ENCODE measurements at places on chromosomes 2 and 18.

DNA sequence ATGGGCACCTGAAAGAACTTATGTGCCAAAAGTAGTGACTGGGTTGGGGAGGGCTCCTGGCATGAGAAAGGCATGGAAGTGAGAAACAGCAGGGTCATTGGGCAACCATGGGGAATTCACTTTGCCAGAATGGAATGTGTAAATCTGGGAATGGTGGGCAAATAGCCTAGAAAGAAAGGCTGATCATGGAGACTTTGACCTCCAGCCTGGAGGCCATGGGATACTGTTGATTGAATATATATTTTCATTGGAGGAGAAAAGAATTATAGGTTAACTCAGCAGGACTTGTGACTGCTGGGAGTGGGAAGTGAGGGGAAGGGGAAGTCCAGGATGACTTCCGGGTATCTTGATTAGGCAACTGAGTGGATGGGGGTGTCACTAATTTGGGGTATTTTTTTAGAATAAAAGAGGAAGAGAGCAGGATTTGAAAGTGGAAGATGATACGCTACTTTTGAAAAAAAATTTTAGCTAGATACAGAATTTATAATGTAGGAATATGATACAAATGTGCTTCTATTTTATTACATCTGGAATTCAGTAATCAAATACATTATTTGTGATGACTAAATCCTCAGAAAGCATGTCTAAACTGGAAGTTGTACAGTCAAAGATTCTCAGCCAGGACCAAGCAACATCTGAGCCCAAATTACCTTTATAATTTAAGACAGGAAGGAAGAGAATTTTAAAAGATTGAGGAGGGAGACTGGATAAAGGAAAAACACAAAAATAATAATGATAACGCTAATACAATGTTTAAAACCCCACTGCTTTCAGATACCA, 116.2 kb downstream of the GATA6 start:
- DNase-seq = no peak

GRCh38 chr2:203551778-203552177, 16.7 kb upstream of the RAPH1 start:
- no peak for DNase-seq

- no peak for DNase-seq
Observed at GRCh38 chr2:55047677-55048299, 2.5 kb downstream of the RTN4 start.

DNA sequence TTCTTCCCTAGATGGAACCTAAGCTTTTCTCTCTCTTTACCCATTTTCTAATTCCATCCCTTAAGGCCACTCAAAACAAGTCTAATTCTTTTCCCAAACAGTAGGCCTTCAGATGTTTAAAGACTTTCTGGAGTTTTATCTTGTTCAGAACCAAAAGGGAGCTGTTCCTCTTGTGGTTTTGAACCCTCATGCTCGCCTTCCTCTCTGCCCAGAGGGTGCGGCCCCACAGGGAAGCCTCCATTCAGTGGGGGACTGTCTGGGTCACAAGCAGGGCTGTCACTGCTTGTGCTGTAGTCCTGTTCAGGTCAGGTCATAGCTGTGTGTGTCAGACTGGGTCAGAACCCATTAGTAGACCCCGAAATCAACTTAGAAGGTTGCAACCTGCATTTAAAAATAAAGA, 56.5 kb downstream of the TET3 start:
- no peak for DNase-seq

GRCh38 chr18:35862119-35862640, 110.3 kb upstream of the RMP24 start:
- no peak for DNase-seq
